ENCODE measurements at places on chromosomes 4 and X.

GRCh38 chr4:26235500-26235899 is 85.3 kb upstream of the RBPJ start:
- no peak for DNase-seq

DNA sequence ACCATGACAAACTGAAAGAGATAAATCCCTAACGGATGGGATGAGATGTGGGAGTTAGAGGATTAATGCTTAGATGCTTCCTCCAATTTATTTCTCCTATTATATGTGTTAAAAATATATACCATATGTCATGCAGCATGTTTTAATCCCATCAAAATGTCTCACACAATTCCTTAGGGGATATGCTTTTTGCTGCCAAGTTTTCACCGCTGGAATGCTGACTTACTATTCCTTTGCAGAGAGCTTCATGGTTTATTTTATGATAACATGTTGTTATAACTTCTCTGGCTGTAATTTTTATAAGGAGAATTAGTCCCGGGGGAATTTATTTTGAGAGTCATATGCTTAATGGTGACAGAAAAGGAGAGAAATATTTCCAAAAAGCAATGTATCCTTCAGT is 670.3 kb downstream of the IL1RAPL1 start:
- no peak for DNase-seq

GRCh38 chr4:185836241-185837084 is 24.5 kb upstream of the SORBS2 start:
- DNase-seq = no peak

DNA sequence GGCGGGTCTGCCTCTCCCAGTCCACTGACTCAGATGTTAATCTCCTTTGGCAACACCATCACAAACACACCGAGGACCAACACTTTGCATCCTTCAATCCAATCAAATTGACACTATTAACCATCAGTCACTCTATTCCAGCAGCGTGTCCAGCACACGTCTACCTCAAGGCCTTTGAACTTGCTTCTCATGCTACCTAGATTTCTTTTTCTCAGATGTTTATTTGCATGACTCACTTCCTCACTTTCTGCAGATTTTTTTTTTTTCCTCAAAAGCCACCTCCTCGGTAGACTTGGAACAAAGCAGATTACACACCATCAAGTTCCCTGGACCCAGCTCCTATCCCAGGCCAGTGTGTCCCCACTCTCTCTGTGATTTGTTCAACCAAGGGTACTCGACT is 49.5 kb downstream of the SUPT20HL2 start:
- DNase-seq = no peak

- no peak for DNase-seq
Measured at GRCh38 chrX:23195761-23196160, 138.9 kb upstream of the PTCHD1 start.

- no peak for DNase-seq
Measured at GRCh38 chrX:7254144-7254543, 106.2 kb upstream of the PUDP start.

- DNase-seq = no peak
Measured at GRCh38 chr4:87088186-87088585, 132.2 kb downstream of the KLHL8 start.

GRCh38 chrX:129875669-129876068 is 30.3 kb upstream of the UTP14A start:
- no peak for DNase-seq

Measured in SHP77 treated with DMSO at 0.1 percent for 48 hours (cell line).